ENCODE measurements at places on chromosomes 1 and 21.

- DNase-seq = no peak
These were observed 15.6 kb upstream of the CDCP2 start for GRCh38 chr1:54168206-54168965.

DNA sequence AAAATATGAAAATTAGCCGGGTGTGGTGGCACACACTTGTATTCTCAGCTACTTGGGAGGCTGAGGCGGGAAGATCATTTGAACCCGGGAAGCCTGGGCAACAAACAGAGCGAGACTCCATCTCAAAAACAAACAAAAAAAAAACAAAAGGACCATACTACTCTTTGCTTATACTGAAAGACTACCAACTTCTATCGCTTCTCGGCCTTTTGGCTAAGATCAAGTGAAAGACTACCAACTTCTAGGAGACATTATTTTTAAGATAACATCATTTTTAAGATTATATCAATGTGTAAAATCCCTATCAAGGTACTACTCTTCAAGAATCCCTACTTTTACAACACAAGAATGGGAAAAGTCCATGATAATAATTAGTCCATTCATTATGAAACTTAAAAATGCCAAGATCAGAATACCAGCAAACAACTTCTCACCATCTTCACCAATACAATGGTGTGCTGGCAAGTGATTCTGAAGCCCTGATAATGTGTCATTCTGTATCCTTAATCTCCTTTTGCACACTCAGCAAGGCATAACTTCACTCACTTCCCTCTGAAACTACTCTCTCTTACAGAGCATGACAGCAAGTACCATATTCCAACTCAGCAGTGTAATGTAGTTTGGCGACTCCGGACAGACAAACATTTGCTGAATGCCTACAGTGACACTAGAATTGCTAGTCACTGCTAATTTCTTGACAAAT is 1.7 kb downstream of the PTP4A2 start:
- peak; percentile 77 for DNase-seq

- DNase-seq = no peak
These were observed 30.4 kb upstream of the KANK4 start for GRCh38 chr1:62349470-62350233.

- DNase-seq = no peak
These were observed 45.1 kb downstream of the TMEM51 start for GRCh38 chr1:15198684-15199083.

DNA sequence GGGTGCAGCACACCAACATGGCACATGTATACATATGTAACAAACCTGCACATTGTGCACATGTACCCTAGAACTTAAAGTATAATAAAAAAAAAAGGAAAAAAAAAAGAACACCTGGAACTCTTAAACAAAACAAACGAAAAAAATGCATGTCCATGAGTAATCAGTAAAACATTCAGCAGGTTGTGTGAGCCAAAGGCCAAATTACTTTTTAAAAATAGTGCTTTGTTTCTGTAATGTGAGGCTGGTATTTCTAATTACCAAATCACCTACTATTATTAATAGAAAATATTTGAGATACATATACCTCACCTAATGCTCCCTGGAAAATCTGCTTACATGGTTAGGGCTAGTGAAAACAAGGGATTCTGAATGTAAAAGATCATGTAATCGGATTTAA is 294.4 kb upstream of the NR5A2 start:
- no peak for DNase-seq

DNA sequence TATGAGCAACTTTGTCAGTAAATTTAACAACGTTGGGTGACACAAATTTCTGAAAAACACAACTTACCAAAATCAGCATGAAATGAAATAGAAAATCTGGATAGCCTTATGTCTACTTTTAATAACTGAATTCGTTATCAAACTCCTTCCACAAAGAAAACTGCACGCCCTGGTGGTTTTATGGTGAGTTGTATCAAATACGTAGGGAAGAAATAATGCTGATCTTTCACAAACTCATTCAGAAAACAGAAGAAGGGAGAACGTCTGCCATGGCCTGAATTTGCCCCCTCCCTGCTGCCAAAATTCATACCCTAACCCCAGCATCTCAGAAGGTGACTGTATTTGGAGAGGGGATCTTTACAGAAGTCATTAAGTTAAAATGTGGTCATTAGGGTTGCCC is 50.0 kb upstream of the COL18A1 start:
- no peak for DNase-seq

DNA sequence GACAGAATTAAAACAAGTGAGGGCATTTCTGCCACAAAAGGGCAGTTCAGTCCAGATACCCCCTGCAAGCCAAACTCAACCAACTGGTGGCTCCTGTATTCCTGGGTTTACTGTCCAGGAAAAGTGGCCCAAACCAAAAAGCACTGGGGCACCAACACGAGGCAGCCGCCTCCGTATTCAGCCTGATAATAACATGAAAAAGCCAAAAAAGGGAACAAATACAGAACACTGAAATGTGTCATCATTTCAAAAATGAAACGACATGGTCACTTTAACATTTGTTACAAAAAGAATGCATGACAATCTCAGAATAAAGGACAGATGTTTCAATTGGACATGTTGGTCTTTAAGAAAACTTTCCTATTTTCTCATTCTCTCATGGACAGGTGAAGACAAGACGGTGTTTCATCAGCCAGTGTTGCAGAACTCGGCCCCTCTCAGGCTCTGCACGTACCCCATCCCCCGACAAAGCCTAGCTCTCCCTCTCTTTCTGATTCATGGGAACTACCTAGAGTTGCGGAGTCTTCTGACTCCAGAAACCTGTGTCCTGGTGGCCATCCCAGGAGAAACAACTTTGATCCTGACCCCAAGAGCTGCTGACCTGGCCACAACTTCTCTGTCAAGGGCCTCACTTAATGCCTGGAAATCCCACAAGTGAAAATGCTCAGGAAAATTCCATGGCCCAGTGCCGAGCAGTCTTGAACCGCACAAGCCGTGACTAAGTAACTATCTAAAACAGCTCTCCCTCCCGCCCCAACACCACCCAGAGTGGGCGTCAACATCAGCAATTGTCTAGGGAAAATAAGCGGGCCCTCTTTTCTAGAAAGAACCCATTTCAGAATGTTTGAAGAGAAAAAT is 27.1 kb downstream of the ZBTB17 start:
- DNase-seq = peak; percentile 83

GRCh38 chr1:63908016-63908415 is 134.2 kb downstream of the ROR1 start:
- DNase-seq = no peak

GRCh38 chr1:110430901-110431300 is 20.0 kb upstream of the PROK1 start:
- DNase-seq = no peak

DNA sequence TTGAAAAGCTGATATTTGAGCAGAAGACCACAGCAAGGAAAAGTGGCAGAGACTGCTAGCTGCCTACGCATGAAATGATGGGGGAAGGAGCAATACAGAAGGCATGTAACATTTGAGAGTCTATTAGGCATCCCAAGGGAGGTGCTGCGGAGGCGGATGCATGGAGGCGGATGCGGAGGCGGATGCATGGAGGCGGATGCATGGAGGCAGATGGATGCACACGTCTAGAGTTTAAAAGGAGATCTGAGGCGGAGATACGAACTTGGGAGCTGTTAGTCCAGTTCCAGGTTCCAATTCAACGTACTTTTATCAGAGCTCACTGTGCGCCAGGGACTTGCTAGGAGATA is 744 bp upstream of the DDX20 start:
- DNase-seq = no peak

- DNase-seq = peak; percentile 36
These were observed 135.6 kb downstream of the CYYR1 start for GRCh38 chr21:26437326-26438009.
